ENCODE measurements at places on chromosomes 2 and 18. TPM values are rescaled to one million over a fixed set of nuclear protein-coding genes. Genes with fewer than 3 reads are reported as not detected.

The IL18R1 gene
- total RNA-seq, result 0.33 TPM

The ZNF516 gene
- 47.6 TPM for total RNA-seq

The TUBA3E gene
- total RNA-seq, result not detected

The TUBB8B gene
- not detected for total RNA-seq

The FAM124B gene
- 0.22 TPM for total RNA-seq

The INO80D gene
- 7.2 TPM for total RNA-seq

The ALLC gene
- total RNA-seq, result not detected

The GALNT5 gene
- total RNA-seq, result 7.2 TPM

The PDK1 gene
- total RNA-seq, result 26.4 TPM

The SH2D6 gene
- 1.4 TPM for total RNA-seq

The IL1F10 gene
- not detected for total RNA-seq

The NAB1 gene
- total RNA-seq, result 29.0 TPM

The TCF23 gene
- total RNA-seq, result not detected

The BOK gene
- total RNA-seq, result 13.6 TPM

The C2orf72 gene
- 0.22 TPM for total RNA-seq

The CPO gene
- 0.12 TPM for total RNA-seq

The OTOS gene
- not detected for total RNA-seq

The ESPNL gene
- total RNA-seq, result 9.2 TPM

The NT5C1B gene
- total RNA-seq, result 0.33 TPM

The ERFE gene
- total RNA-seq, result 2.1 TPM

The CAPN13 gene
- not detected for total RNA-seq

The NR4A2 gene
- 0.11 TPM for total RNA-seq

The STARD6 gene
- not detected for total RNA-seq

The PLGLB1 gene
- total RNA-seq, result 0.22 TPM

The XDH gene
- total RNA-seq, result under 0.01 TPM

The PFN4 gene
- total RNA-seq, result 0.62 TPM

The COL6A3 gene
- 2,978 TPM for total RNA-seq

The ACADL gene
- 0.11 TPM for total RNA-seq

The DSC2 gene
- total RNA-seq, result under 0.01 TPM

Data from uterine smooth muscle cell (primary cell).